ENCODE measurements at places on chromosomes 11 and 22. TPM values are rescaled to one million over a fixed set of nuclear protein-coding genes. Genes with fewer than 3 reads are reported as not detected.

GRCh38 chr11:116777056-116777455 lies 4.3 kb upstream of the BUD13 start:
- no peak for DNase-seq

DNA sequence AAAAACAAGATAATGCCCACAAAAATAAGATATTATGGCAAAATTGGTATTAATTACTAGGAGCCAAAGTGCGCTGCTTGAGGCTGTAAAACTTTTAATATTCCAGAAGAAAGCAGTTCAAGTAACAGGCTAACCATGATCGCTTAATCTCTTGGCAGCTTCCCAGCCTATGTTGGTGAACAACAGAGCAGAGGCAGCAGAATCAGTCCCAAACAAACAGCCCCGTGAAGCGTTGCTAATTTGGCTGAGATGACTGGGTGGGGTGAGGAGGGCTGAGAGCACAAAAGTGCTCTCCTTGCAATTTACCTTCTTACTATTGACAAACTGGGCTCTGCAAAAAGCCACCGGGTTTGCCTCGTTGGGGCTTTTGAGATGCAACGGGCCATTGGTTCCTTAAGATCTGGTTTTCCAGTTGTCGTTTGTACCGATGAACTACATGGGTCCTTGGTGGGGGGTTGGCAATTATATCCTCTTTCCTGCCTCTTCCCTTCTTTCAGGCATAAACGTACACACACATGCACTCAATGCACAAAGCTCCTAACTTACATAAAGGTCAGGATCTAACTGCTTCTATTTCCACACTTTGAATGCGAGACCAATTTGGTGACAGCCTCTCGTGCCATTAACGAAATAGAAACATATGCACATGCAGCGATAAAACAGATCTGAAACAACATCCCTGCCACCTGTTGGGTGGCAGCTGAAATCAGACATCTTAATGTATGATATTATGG lies 407.6 kb upstream of the CADM1 start:
- DNase-seq: no peak

GRCh38 chr11:131186629-131187101 lies 183.8 kb upstream of the NTM start:
- DNase-seq: no peak

DNA sequence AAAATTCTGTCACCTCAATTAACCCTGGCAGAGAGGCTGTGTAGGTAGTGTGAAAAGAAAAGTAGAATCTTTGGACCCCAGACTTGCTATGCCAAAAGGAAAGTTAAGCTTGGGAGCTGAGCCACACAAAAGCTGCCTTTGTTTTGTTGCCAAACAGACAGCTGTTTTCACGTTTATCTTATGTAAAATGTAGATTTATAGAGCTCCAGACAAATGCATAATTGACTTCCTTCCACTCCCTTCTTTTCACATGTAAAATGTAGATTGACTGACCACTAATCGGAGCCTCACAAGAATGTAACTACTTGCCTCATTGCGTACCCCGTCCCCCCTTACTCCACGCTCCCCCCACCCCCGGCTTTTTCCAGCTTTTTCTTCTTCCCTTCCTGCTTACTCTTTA lies 2302.2 kb upstream of the RAG2 start:
- DNase-seq: no peak

DNA sequence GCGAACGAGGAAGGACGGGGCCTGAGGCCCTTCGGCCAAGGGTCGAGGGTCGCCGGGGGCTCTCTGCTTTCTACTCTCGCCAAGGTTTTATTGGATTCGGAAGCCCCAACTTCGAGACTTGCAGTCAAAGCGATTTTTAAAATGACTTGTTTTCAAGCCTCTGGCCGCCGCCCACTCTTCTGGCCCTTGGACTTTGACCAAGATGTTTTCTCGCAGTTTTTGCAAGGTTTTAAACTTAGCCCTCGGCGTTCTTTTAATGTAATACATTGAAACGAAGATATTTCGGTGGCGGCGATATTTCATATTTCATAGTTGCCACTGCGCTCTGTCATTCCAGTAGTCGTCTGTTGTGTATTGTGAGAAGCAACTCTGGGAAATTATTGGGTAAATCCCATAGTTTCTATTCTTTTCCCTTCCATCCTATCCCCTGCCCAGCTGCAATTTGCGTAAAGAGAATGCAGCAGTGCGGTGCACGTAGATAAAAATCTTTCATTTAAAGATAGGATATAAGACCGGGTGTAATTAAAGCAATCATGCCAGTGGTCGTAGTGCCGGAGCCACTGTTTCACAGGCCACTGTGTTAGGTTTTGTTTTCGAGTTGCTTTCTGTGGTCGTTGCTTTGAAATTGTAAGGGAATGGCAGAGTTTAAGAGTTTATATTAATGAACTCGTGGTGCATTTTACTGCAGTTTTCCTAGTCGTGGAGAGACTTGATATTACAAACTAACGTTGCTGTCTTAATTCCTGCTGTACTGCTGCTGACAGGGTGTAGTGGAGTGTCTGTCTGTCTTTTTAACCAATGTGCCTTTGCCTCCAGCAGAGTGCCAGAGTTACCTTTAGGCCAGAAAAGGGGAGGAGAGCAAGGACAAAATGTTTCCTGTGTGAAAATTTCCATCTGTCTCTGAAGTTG lies 702 bp downstream of the BIRC2 start:
- DNase-seq: no peak

DNA sequence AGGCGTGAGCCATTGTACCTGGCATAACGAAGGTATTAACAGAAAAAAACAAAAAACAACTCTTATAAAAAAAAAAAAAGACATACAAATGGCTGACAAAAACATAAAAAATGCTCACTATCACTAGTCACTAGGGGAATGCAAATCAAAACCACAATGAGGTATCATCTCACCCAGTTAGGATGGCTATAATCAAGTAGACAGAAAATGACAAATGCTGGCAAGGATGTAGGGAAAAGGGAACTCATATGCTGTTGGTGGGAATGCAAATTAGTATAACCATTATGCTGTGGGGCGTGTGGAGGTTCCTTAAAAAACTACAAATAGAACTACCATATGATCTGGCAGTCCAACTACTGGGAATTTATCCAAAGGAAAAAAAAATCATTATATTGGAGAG lies 17.0 kb downstream of the THY1 start:
- DNase-seq: no peak

- DNase-seq: no peak
Measured at GRCh38 chr11:61918938-61919704, 1.8 kb upstream of the RAB3IL1 start.

DNA sequence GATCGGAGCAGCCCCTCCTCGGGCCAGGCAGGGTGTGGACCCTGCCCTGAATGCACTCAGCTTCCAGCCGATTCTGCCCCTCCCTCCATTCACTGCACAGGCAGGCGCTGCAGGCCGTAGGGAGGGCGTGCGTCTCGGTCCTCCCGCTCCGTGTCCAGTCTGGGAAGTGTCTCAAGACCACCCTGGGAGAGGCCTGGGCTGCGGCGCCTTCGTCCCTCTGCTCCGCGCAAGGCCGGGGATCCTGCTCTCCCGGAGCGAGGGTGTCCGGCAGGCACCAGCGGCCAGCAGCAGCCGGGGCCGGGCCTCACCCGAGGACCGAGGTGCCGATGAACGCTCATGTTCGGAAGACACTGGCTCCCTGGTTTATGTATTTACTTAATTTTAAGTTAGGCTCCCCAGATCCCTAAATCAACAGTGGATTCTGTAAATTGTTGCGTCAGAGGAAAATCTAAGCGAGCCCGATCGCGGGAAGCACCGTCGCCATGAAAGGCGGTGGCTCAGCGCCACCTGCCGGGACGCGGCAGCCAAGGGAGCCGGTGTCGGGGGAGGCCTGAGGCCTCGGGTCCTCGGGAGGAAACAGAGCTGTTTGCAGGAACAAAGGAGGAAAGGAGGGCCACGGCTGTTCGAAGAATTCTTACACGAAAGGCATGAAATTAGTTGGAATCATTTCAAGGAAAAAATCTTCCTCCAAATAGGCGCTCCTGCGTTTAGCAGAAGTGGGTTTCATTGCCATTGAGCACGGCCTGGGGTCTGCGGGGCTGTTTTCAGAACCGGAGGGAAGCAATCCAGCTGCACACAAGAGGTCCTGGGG lies 195.3 kb downstream of the BRD1 start:
- DNase-seq: peak; percentile 48

GRCh38 chr11:111833524-111833923 lies 37.9 kb downstream of the ALG9 start:
- no peak for DNase-seq

DNA sequence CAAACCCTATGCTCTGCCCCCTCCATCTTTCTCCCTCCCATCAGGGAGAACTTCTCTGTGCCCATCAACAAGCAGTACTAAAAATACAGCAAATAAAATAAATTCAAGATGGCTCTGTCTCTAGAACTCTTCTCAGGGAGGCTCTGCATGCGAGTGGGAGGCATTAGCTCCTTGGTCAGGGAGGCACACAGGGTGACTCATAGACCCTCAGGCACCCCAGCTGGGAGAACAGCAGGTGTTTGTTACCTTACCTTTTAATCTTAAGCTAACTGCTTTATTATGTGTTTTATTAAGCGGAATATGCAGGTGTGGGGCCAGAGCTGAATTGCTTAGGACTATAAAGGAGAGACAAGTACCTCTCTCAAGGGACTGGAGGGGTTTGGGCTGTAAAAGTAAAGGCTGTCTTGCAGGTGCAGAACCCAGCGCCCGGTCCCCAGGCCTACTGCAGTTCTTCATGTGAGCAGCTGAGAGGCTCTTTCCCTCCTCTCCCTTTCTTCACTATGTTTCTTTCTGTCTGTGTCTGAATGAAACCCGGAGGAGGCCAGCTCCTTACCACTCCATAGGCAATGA lies 20.8 kb downstream of the CSNK2A3 start:
- DNase-seq: no peak

- no peak for DNase-seq
Measured at GRCh38 chr11:112499153-112499880, 238.7 kb upstream of the PLET1 start.

DNA sequence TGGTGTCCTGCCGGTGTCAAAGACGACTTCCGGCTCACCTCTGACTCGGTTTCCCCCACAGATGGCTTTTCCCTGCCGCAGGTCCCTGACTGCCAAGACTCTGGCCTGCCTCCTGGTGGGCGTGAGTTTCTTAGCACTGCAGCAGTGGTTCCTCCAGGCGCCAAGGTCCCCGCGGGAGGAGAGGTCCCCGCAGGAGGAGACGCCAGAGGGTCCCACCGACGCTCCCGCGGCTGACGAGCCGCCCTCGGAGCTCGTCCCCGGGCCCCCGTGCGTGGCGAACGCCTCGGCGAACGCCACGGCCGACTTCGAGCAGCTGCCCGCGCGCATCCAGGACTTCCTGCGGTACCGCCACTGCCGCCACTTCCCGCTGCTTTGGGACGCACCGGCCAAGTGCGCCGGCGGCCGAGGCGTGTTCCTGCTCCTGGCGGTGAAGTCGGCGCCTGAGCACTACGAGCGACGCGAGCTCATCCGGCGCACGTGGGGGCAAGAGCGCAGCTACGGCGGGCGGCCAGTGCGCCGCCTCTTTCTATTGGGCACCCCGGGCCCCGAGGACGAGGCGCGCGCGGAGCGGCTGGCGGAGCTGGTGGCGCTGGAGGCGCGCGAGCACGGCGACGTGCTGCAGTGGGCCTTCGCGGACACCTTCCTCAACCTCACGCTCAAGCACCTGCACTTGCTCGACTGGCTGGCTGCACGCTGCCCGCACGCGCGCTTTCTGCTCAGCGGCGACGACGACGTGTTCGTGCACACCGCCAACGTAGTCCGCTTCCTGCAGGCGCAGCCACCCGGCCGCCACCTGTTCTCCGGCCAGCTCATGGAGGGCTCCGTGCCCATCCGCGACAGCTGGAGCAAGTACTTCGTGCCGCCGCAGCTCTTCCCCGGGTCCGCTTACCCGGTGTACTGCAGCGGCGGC lies 5.5 kb downstream of the B3GNT6 start:
- peak; percentile 66 for DNase-seq

The VWCE gene
- 3.1 TPM for total RNA-seq

The PLAAT5 gene
- 0.43 TPM for total RNA-seq

The DGCR6 gene
- total RNA-seq: 2.9 TPM

The RAB39A gene
- 0.43 TPM for total RNA-seq

The CREB3L1 gene
- not detected for total RNA-seq

All from activated naive CD8-positive, alpha-beta T cell treated with anti-CD3 and anti-CD28 coated beads, Interleukin-2, amount 10 ng/mL, durations not matched to agents 7 days and 5 days (primary cell).